ENCODE measurements at places on chromosomes 12 and 14.

DNA sequence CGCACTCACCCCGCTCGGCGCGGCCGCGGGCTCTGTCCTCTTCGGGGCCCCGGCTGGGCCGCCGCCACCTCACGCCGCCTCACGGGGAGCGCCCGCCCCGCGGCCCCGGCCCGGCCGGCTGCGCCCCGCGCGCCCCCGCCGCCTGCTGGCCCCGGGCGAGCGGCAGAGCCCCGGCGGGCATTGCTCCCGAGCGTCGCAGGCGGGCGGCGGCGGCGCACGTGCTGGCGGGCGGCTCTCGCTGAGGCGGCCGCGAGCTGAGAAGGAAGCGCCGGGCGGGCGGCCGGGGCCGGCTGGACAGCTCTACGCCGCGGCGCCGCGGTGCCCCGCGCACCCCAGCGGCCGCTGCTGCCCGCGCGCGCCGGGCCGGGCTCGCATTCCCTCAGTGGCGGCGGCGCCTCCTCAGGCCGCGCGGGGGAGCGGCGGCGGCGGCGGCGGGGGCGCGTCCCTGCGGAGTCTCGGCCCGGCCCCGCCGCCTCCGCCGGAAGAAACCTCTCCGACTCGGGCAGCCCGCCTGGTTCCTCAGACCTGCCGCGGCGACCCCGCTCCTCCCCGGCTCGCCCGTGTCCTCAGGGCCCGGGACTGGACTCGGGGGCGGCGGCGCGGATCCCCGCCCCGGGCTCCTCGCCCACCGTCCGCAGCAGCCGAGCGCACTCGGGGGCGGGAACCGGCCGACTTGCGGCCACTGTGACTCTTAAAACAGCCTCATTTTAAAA, at the start of gene PITPNM2:
Gene PITPNM2, minus strand, starts transcription at position 347 of the 713 bp plus-strand sequence. CDS start 116,500 bp downstream, outside the sequence.
- DNase-seq = peak; percentile 51

GRCh38 chr12:50529345-50529744, 24.6 kb downstream of the DIP2B start:
- no peak for DNase-seq

GRCh38 chr14:65993103-65993502, 493.1 kb upstream of the CCDC196 start:
- no peak for DNase-seq

- DNase-seq = peak; percentile 90
These were observed 78.0 kb downstream of the LRRC74A start for GRCh38 chr14:76904100-76904739.

GRCh38 chr12:105740970-105741725, 397.6 kb downstream of the NUAK1 start:
- DNase-seq = peak; percentile 40

DNA sequence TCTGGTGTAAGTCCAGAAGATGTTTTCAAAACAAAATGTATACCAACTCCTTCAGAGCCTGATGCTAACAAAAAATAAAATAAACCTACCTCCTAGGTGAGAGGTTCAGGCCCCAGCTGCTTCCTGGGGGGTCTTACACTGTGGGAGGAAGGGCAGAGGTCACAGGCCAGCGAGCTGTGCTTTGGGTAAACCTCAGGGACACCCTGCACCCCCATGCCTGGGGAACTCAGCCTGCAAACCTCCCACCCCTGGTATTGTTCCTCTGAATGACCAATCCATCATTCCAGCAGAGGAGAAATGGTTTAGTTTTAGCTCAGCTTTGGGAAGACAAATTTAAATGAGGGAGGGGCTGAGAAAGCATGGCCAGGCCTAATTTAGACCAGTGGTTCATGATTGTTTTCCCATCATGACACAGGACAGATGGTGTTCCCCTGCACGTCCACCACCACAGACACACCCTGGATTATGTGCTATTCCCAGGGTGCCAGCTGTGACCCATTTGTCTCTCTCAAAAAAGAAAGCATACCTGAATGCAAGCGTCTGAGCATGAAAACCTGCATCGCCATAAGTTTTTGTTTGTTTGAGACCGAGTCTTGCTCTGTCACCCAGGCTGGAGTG, 14.5 kb upstream of the TFCP2 start:
- peak; percentile 50 for DNase-seq
